ENCODE measurements at places on chromosomes 3 and 15. TPM values are rescaled to one million over a fixed set of nuclear protein-coding genes. Genes with fewer than 3 reads are reported as not detected.

The NAALADL2 gene
- 33.3 TPM for total RNA-seq

The BBX gene
- total RNA-seq: 64.3 TPM

The CADPS gene
- not detected for total RNA-seq

The TUSC7 gene
- total RNA-seq: not detected

The CAMK1 gene
- 21.3 TPM for total RNA-seq
